ENCODE measurements at places on chromosomes 5 and 9. TPM values are rescaled to one million over a fixed set of nuclear protein-coding genes. Genes with fewer than 3 reads are reported as not detected.

The IL17B gene
- not detected for total RNA-seq

The ATP10B gene
- 21.7 TPM for total RNA-seq

The DBH gene
- total RNA-seq = 0.06 TPM

- DNase-seq = peak; percentile 79
These were observed 2.4 kb upstream of the AHRR start for GRCh38 chr5:318931-319601.

GRCh38 chr5:40630126-40630525 lies 49.6 kb upstream of the PTGER4 start:
- no peak for DNase-seq

DNA sequence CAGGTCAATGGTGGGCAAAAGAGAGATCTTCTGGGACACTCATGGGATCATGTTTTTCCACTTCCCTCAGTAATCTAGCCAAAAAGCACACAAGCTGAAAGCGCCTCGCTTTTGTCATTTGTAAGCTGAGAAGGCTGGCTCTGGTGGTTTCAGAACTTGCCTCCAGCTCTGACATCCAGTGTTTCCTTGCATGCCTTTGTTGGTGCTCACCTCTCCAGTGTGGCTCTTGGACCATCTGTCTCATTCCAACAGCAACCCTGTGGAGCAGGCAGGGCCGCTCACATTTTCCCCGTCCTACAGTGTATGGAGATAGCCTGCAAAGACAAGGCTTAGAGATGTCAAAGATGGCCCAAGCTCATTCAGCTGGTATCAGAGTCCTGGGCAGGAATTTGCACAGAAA lies 160.8 kb upstream of the KLF4 start:
- DNase-seq = no peak

DNA sequence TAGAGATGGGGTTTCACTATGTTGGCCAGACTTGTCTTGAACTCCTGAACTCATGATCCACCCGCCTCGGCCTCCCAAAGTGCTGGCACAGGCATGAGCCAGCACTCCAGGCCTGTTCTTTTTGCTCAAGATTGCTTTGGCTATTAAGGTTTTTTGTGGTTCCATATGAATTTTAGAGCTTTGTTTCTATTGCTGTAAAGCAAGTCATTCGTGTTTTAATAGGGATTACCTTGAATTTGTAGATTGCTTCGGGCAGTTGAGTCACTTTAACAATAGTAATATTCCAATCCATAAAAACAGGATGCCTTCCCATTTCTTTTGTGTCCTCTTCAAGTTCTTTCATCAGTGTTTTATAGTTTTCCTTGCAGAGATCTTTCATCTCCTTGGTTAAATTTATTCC lies 22.1 kb downstream of the C6 start:
- no peak for DNase-seq

GRCh38 chr9:2085716-2086115 lies 70.6 kb downstream of the SMARCA2 start:
- no peak for DNase-seq

GRCh38 chr9:85421641-85422040 lies 320.1 kb downstream of the AGTPBP1 start:
- DNase-seq = no peak

DNA sequence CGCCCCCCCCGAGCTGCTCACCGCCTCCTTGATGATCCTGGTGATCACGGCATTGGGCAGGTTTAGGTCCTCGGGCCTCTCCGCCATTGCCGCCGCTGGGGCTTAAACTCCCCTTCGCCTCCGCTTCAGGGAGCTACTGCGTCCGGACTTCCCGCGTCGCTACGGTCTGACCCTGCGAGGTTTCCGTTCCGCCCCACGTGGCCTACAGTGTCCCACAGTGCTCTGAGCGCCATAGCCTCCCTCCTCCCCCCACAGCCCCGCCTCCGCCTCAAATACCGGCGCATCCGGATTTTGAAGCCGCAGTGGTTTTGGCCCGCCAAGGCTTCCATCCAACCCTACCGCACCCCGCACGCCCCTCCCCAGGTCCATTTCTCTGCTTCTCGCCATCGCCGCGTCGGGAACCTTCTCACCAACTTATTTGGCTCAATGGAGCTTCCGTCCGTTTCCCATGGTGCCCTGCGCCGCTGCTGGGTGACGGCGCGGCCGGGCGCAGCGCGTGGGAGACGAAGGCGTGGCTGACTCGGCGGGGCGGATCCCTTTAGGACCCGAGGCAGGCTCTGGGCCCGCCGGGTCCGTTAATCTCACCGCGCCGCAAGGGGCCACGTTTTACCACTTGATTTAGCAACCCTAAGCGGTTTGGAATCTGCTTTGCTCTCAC lies at the start of the genes C9orf43 and POLE3:
C9orf43 (plus strand) TSS at position 541 of the 658 bp plus-strand sequence. CDS start 2,747 bp downstream, outside the sequence.
POLE3 (minus strand) TSS at position 469 of the 658 bp plus-strand sequence; CDS start at position 87, 382 bp downstream.
- peak; percentile 99 for DNase-seq
